Trophoblast cell (in vitro differentiated cells and primary cell): ENCODE measurements at places on chromosomes 4 and X.

DNA sequence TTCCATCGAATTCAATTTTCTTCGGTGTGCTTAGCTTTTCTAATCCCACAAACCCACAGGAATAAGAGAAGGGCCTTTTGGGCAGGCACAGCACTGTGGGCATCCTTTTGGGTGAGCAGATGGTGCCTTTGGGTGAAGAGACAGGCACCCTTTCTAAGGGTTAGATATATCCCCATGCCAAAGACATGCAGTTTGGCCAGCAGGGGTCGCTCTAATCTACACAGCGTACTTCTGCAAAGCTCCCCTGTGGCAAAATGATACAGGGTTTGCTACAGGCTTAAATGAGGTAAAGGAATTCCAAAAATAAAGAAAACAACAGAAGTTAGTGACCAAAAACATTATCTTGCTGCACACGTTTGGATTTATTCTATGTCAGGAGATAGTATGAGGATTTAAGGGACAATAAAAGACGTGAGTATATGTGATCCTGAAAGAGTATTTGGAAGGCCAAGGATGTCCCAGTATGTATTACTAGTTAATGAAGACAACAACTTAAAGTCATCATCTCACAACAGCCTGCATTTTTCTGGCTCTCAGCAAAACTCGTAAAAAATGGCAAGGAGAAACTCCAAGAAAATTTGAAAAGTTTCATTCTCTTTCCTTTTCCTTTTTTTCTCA lies 49.5 kb downstream of the PHEX start:
- DNase-seq: peak; percentile 80

- no peak for DNase-seq
Observed at GRCh38 chrX:34875204-34875603, 67.4 kb upstream of the FAM47B start.

DNA sequence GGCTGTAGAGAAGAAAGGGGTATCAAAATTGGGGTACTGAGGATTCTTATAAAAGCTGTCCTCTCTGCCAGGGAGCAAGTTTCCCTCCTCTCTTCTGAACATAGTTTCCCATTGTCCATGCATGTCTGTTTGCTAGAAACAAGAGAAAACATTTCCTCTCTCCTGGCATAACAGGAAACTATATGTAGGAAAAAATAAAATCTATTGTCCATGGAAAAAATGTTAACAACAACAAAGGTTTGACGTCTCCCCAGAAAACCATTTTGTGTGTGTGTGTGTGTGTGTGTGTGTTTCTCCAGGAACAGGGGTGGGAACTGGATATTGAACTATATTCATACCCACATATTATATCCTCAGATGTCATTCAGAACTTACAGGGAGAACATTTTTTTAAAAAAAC lies 107.2 kb downstream of the GASK1B start:
- DNase-seq: no peak

GRCh38 chrX:110374559-110374958 lies 15.9 kb downstream of the RTL9 start:
- DNase-seq: no peak

GRCh38 chrX:37875675-37876074 lies 28.3 kb upstream of the DYNLT3 start:
- no peak for DNase-seq

GRCh38 chr4:2793586-2794485 lies 951 bp downstream of the SH3BP2 start:
- DNase-seq: peak; percentile 98

- no peak for DNase-seq
Observed at GRCh38 chr4:13084210-13084609, 399.9 kb downstream of the RAB28 start.

DNA sequence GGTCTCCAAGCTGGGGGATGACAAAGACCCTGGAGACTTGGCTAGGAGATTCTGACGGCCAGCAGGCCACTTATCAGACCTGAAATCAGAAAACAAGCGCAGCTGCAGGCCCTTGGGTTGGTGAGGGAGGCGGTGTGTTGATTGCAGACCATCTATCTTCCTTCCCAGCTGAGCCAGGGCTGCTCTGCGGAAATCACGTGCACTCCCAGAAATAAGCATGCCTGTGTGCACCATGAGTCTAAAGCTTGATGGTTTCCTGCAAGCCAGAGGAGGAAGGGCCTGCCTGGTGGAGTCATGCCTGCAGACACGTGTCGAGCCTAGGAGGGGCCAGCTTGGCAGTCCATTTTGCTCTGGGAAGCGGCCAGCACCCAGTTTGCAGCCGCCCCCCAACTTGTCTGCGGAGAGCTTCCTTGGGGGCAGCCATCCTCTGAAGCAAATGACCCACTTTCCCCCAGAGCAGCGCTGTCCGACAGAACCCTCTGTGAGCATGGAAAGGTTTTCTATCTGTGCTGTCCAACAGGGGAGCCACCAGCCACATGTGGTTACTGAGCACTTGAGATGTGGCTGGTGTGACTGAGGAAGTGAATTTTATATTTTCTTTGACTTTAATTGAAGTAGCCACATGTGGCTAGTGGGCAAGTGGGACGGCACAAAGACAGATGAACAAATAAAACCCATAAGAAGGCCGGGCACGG lies 175.7 kb upstream of the BCOR start:
- peak; percentile 60 for DNase-seq

DNA sequence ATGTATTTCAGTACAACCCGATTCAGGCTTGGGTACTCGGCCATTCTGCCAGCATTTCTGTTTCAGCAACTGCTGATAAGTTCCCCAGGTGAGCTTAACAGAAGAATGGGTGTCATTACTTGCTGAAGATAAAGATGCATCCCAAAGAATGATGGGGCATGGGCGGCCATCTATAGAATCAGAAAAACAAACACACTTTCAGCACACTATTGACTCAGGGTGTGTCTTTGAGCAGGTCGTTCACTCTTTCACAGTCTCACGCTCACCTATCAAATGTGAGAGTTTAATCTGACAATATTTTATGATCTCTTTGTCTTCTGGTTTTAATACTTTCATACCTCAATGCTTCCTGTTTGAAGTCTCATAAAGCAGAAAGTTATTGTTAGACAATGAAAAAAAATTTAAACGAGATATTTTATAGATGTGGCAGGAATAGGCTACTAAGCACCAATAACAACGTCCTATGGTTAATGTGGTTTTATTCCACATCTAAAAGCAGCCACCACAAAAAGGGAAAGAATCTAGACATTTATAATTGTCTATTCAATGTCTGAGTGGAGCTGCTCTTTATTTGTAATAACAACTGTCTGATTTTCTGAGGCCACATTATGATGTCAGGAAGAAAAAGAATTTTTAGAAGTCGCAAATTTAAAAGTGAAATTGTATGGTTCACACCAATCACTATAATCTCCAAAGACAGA lies 17.0 kb downstream of the GASK1B start:
- no peak for DNase-seq

GRCh38 chr4:152956650-152957436 lies 20.7 kb downstream of the FHDC1 start:
- no peak for DNase-seq

DNA sequence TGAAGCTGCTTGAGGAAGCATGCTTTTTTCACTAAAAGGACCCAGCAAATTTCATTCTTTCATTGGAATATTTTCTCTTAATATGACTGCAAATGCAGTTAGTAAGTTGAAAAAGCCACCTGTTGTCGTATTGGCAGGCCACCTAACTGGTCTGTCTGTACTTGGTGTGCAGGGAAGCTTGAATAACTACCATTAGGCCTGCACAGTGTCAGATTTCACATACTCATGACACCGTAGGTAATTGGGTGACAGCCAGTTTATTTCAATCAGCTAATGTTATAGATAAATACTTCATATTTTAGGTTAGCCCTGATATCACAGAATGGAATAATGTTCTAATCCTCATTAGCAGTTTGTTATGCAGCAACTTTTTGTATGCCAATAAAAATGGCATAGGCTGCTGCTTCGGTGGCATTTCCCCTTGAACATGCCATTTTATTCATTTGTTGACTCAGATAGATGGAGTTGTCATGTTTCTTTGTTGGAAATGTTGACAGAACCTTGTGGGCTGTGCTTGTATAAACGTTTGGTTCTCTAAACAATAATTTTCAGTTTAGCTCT lies 173.7 kb downstream of the RPA4 start:
- no peak for DNase-seq

GRCh38 chrX:31128855-31129254 lies 57.0 kb upstream of the FTHL17 start:
- DNase-seq: no peak

GRCh38 chrX:47215291-47215900 lies 3.1 kb upstream of the CDK16 start:
- no peak for DNase-seq

- DNase-seq: no peak
Observed at GRCh38 chrX:45233531-45233930, 32.9 kb upstream of the DIPK2B start.

DNA sequence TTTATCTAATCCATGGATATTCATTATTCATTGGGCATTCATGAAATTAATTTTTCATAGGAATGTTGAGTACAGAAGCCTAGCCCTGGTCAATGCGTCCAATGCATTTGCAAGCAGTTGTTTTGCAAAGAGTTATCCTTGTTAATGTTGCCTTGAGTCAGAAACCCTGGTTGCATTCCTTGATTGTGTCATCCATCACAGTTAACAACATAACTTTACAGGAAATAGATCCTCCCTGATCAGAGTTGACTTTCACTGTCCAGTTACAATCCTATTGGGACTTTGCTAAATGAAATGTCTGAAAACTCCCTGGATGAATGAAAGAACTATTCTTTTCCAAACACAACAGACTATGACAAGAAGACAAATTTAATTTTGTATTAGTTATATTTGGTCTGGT lies 924.3 kb upstream of the SLIT2 start:
- no peak for DNase-seq

- no peak for DNase-seq
Observed at GRCh38 chr4:5930876-5931275, 38.0 kb upstream of the CRMP1 start.

- peak; percentile 47 for DNase-seq
Observed at GRCh38 chr4:16225167-16225862, 956 bp downstream of the TAPT1 start.

DNA sequence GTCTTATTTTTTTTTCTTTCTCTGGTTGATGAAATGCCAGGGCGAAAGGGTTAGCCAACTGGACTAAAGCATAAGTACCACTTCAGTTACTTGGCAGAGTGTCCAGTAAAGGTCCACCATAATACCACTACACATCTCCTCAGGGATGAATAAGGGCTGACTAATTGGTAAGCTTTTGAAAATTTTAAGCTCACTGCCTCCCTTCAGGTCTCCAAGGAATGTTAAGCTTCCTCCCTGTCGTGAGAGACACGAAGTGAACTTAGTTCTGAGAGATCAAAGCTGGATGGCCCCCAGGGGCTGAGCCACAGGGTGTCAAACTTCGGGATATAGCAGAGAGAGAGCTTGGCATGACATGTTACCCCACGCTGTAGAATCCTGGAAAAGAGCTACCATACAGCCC lies 111.4 kb downstream of the VSIG4 start:
- DNase-seq: no peak

- DNase-seq: no peak
Observed at GRCh38 chr4:185718578-185719499, 93.2 kb downstream of the SORBS2 start.

- no peak for DNase-seq
Observed at GRCh38 chrX:151790481-151791160, 56.1 kb downstream of the CNGA2 start.

GRCh38 chr4:151786158-151786495 lies 25.3 kb upstream of the GATB start:
- DNase-seq: no peak

DNA sequence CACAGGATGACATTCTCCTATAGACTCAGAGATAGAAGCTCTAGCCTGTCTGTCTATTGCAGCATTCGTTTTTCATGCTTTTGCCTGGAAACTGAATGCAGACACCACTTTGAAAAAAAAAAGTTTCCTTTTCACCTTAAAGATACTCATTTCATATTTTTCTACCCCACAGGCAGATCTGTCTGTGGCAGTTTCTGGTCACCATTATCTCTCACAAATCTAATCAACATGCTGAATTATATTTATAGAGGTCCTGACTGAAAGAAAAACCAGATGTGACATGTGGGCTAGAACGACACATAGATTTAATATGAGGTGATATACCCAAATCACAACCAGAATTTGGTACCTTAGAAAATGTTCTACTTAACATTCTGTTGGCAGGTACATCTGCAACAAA lies 28.2 kb downstream of the ADGRG4 start:
- no peak for DNase-seq

GRCh38 chr4:71749008-71749594 lies 34.8 kb downstream of the GC start:
- DNase-seq: no peak

DNA sequence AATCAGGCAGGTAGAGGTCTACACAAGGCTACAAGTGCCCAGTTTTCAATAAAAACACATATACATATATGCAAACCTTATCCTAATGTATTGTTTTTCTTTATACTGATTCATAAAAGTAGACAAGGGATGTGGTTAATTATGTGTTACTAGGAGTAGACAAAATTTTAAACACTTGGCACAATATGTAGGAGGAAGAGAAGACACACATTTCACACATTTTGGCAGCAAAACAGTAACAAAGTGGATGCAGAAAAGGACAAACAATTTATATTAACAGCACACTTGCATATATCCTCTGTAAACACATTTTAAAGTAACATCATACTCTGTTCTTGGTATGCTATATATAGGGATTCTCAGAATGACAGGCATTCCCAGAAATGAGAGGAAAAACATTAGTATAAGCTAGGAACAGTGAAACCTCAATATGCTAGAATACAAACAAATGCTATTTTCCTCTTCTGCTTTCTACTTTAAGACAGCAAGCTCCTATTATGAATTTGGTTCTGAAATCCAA lies 63.8 kb downstream of the GPRIN3 start:
- DNase-seq: no peak

GRCh38 chr4:153258750-153259149 lies 54.5 kb downstream of the TRIM2 start:
- no peak for DNase-seq
